ENCODE measurements at places on chromosomes 7 and 10. TPM values are rescaled to one million over a fixed set of nuclear protein-coding genes. Genes with fewer than 3 reads are reported as not detected.

Gene MALRD1
- total RNA-seq: 9.8 TPM

Gene GNGT1
- total RNA-seq: 0.54 TPM

Gene WNT8B
- total RNA-seq: 0.14 TPM

DNA sequence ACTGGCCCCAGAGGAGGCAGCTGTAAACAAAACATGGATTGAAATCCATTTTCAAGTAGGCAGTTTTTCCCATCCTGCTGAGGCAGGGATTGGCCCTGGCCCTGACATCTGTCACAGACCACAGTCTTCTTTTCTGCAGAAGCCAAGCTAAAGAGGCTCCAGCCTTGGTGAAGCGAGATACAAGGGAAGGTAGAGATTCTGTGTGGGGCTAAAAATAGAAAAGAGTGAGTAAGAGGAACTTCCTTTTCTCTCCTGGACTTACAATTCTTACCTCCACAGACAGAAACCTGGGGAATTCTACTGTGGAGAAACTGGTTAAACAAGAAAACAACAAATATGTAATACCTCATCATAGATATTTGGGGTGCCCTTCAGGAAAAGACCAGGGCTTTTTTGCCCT lies 624.8 kb upstream of the FZD8 start:
- DNase-seq: no peak

Gene PVRIG
- not detected for total RNA-seq

DNA sequence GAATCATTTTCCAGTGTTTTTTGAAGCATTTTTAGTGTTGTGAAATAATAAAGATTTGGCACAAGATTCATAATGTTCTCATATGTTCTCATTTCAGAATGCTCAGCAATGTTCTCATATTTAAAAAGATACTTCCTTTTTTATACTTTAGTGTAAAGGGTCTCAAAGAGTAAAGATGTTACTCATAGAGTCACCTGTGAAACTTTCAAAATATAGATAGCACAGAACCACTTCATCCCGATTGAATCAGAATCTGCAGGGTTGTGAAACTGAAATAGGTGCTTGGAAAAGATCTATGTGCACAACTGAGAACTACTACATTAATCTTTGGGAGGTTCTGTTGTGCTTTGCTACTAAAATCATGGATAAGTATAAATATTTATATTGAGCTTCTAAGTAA lies 144.7 kb downstream of the MDFIC start:
- no peak for DNase-seq

Gene TAX1BP1
- 96.8 TPM for total RNA-seq

GRCh38 chr7:19900118-19900517 lies 126.7 kb upstream of the TMEM196 start:
- DNase-seq: no peak

- DNase-seq: no peak
Measured at GRCh38 chr10:26242706-26243350, 26.3 kb downstream of the GAD2 start.

Gene HOXA13
- 0.68 TPM for total RNA-seq

- DNase-seq: no peak
Measured at GRCh38 chr7:101399759-101400158, 37.1 kb downstream of the COL26A1 start.

Gene TRIM73
- 0.86 TPM for total RNA-seq

DNA sequence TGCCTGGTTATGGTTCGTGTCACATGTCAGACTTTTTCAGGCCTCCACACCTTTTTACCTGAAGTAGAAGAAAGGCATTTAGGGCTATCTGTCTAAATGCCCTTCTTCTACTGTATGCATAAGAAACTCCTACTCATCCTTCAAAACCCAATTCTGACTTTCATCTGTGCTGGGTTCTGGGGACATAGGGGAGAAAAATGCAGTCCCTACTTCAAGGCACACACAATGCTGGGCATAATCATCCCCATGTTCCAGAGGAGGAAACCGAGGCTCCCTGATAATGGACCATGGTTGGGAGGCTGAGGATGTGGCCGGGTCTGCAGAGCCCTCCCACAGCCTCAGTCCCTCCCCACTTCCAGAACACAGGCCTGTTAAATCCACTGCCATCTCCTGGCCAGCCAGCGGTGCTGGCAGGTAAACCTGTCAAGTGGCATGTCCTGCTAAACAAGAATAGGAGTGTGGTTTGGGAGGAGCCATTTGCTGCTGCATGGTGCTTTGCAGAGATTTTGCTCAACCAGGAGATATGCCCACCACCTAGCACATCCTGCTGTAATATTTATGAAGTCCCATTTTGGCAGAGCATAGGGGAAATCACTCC lies 32.0 kb downstream of the GRID1 start:
- DNase-seq: peak; percentile 47

Gene IFIT1
- total RNA-seq: 5.4 TPM

DNA sequence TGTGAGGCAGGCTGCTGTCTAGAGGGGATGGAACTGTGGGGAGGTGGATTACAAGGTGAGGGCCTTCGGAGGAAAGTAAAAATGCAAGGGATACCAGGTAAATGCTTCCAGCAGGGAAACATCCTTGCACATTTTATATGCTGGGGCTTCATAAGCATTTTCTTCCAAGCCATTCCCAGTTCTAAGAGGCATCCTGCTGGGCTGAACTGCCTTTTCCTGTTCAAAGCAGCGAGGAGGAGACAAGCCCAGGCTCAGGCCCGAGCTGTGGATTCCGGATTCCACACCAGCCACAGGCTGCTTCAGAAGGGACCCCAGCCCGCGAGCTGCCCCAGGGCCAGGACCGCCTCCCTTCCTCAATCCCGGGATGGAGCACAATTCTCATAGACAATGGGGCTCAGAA lies 249.7 kb downstream of the TNS3 start:
- no peak for DNase-seq

GRCh38 chr10:70695241-70696030 lies 23.1 kb downstream of the ADAMTS14 start:
- DNase-seq: no peak

DNA sequence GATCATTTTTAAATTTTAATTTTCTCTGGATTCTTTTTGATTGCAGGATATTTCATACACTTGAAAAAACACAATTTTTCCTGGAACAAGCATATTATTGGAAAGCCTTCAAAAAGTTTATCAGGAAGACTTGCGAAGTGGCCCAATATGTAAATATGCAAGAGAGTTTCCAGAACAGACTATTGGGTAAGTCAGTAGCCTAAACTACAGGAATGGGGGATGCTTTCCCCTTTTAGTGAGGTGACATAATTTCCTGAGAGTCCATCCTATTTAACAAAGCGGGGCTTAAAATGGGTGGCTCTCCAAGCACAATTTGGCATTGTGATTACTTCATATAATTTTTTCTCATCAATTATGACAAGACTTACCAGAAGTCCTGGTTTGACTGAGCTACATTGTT lies 77.9 kb downstream of the ABCA13 start:
- no peak for DNase-seq

GRCh38 chr7:148362541-148362940 lies 228.0 kb upstream of the C7orf33 start:
- no peak for DNase-seq

- no peak for DNase-seq
Measured at GRCh38 chr7:150721970-150722373, 5.6 kb downstream of the GIMAP1 start.

DNA sequence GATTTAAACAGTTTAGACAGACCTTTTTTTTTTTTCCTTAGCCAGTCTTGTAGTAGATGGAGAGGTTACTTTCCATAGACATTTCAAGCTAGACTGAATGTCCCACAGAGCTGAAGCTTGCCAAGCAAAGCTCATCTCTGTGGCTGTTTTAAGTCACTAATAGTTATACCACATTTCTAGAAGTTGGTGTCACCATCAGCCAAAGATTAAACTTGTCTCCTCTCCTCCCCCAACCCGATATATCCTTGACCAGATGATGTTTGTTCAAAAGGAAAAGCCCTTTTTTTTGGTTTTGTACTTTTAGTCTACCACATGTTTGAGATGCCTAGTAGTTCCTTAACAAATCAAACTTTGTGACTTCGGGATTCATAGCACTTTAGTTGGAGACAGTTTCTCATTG lies 66.1 kb downstream of the ADD3 start:
- no peak for DNase-seq

DNA sequence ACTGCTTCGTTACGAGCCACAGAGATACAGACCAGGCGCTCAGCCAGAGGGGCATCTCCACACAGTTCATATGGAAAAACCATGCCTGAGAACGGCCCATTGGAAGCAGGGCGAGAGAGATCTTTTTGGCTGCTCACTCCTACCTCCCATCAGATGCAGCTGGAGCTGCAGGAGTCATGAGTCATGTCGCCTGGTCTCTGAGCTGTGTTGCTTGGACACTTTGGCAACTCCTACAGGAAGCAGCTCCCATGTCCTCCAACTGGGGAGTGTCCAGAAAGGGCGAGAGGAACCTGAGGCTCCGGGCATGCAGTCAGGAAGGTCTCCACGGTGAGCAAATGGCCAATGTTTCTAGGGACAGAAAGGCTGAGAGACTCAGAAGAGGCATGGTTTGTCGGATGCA lies 24.9 kb downstream of the INSIG1 start:
- DNase-seq: no peak

DNA sequence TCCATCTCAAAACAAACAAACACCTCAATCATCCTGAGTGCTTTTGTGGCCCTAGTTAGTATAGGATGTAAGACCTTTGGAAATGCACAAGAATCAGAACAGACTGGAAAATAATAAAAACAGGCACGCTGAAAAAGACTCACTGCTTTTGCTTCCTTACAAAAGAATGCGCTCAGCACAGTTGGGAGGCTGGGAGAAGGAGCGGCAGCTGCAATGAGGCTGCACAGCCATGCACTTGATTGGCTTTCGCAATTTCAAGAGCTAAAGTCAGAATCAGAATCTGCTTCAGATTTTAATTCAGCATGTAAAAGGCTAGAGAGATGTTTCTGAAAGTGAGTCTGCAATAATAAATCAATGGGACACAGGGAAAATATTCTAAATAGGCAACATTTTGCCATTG lies 97.2 kb downstream of the FRMD4A start:
- DNase-seq: no peak

Gene GPR141
- total RNA-seq: not detected

Gene WDR37
- total RNA-seq: 22.9 TPM

- DNase-seq: no peak
Measured at GRCh38 chr7:140070546-140070945, 7.8 kb upstream of the PARP12 start.

GRCh38 chr10:5656737-5657579 lies 9.4 kb downstream of the ASB13 start:
- DNase-seq: peak; percentile 2

DNA sequence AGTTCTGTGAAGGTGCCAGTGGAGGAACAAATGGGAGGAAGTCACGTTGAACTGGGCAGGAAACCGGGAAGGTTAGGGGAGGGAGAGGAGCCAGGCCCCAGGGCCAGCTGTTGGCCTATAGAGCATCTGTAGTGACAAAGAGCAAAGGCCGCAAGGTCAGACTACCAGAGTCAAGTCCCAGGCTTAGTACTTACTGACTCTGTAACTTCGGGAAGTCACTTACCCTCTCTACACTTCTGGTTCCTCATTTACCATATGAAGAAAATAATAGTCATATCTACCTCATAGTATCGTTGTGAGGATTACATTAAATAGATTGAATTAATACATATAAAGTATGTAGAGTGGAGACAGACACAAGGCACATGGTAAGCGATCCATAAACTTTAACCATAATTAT lies 101.8 kb upstream of the FZD1 start:
- no peak for DNase-seq

GRCh38 chr7:96720843-96721242 lies 11.2 kb upstream of the SEM1 start:
- no peak for DNase-seq

- no peak for DNase-seq
Measured at GRCh38 chr7:1924258-1924817, 254.3 kb downstream of the ELFN1 start.

Gene EEPD1
- total RNA-seq: 2.1 TPM

Gene SKIDA1
- 6.3 TPM for total RNA-seq

DNA sequence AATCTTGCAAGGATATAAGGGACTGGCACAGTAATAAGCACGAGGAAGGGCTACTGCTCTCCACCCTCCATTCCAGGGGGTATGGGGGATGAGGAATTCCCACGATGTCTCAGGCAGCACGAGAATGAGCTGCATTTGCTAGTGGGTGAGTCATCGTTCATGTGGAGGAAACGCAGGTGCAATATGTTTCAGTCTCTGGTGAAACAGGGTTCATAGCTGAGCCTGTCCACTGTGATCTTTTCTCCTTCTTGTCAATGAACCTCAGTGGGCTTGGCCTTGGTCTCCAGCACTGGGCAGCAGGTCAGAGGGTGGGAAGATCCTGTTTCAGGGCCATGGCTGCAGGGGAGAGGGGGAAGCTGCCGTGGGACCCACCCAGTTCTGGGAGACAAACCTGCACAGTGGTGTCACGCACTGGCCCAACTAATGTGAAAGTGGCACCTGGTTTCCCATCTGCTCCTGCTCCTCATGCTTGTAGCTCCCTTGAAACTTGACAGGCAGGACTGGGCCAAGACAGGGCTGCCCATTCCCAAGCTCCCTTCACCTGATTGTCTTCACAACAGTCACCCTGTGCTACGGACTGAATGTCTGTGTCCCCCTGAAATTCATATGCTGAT lies 181.9 kb downstream of the USP6NL start:
- no peak for DNase-seq

- DNase-seq: no peak
Measured at GRCh38 chr10:113581092-113581491, 28.2 kb downstream of the HABP2 start.

DNA sequence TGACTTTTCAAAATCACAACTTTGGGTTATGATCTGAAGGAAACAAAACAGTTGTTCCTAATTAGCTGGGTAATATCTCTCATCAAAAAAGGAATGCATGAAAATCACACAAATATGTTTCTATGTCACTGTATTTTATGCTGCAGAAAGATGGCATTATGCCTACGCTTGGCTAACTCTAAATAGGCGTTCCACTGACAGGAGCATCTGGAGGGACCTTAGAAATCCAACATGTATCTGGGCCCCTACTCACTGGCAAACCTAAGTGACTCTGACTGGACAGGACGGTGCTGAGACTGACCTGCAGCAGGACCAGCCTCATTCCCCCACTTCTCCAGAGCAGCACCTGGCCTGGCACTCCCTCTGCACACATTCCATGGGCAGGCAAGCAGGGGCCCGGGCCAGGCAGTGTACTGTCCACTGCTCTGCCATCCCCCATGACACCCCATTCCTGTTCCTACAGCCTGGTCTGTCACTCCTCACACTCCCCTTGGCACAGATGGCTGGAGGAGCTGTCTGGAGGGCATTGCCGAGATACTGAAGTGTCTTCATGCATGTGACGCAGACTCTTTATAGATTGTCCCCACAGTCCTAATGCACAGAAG lies 2.6 kb upstream of the MYL7 start:
- DNase-seq: no peak

GRCh38 chr10:75165684-75166622 lies 44.6 kb upstream of the VDAC2 start:
- no peak for DNase-seq

DNA sequence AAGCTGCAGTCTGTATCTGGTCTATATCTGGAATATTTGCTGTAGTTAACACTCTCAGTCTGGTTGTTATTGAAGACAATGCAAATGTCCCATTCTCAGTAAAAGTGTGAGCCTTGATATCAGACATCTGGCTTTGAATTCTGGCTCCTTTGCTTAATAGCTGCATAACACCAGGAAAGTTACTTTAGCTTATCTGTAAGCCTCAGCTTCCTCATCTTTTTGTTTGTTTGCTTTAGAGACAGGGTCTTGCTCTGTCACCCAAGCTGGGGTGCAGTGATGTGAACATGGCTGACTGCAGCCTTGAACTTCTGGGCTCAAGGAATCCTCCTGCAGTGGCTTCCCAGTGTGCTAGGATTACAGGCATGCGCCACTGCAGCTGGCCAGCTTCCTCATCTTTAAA lies 41.3 kb downstream of the CNNM2 start:
- no peak for DNase-seq

GRCh38 chr10:82942286-82943099 lies 1067.5 kb downstream of the NRG3 start:
- DNase-seq: no peak

All from Caco-2 (cell line).